ENCODE measurements at places on chromosomes 5 and 9. TPM values are rescaled to one million over a fixed set of nuclear protein-coding genes. Genes with fewer than 3 reads are reported as not detected.

DNA sequence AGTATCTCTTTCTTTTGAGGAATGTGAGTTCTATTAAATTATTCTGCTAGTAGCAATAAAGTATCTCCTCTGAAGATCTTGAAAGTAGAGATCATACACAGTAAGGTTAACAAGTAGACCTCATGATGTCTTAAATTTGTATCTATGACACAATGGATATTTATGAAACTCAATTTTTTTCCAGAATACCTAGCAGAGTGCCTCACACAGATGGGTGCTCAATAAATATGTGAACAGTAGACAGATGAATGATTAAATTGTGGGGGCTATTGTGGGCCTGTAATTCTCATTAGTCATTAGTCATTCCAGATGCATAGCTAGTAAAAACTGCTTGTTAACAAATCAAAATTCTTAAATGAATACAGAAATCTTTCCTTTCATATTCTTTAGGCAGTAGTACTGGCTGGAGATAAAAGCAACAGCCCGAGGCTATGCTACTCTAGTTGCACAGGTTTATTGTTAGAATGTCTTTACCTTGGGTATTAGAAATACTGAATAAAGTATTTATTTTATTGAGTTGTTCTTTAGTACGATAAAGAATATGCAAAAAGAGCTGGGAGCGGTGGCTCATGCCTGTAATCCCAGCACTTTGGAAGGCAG lies 22.0 kb downstream of the CHD1 start:
- no peak for DNase-seq

DNA sequence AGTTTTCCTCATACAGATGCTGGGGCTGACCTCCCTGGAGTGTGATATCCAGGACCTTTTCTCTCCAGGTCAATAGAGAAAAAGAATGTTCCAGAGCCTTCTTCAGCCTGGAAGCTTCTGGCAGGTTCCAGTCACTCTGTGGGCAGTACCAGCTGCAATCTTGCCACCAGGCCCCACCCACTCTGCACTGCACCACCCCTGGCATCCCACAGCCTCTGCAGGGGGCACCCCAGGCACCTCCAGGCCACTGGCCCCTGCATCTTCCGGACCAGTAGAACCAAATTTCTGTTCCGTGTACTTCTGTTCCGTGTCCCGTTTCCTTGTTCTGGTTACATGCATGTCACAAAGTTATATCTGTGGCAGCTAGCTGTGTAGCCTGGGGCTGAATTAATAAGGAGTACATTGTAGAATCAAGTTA lies 83.3 kb upstream of the ZBTB43 start:
- no peak for DNase-seq

PTGDS gene
- total RNA-seq, result 0.22 TPM

DNA sequence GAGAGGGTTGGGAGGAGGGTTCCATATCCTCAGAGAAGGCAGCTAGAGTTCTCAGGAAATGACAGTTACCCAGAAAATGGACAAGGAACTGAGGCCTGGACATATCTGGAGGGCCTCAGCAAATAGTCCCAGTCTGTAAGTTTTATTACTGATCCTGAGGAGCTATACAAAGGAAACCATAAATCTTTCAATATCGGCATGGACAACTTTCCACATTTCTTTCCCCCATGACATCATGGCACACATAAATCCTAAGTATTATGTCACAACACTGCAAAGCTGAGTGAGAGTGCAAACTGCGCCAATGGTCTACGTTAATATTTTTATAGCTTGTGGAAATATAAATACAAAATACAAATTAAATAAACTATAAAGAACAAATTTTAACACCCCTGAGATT lies 1356.2 kb upstream of the C9orf72 start:
- DNase-seq, result no peak

Data from lung microvascular endothelial cell (primary cell).